ENCODE measurements at places on chromosomes 1 and 21.

GRCh38 chr1:116172666-116173065, 61.5 kb downstream of the MAB21L3 start:
- no peak for DNase-seq

DNA sequence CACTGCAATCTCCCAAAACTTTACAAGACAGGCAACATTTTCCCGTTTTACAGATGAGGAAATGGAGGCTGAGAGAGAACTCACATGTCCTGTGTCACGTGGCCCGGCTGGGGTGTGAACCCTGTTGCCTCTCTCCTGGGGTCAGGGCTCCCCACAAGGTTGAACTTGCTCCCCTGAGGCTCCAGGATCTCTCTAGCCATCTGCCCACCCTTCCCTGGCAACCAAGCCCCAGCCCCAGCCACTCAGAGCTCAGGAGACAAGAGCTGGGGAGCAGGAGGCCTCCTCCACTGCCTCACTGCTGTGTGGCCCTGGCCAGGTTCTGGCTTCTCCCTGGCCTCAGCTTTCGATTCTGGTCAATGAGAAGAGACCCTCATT, 11.8 kb downstream of the LAPTM5 start:
- no peak for DNase-seq

DNA sequence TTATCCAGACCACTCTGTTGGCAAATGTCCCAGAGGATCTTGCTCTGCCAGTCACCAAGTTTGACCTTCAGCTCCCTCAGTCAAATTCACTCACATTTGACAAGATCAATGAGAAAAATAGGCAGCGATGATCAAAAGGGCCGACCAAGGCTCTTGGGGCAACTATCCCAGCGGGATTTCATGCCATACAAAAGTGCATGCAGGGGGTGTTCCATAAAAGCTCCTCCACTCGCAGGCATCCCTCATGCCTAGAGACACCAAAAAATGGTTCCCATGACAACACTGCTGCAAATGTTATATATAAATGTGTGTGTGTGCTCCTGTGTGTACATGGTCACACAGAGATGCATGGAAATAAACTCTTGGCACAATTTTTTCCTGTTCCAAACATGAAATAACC, 16.2 kb upstream of the EIF4G3 start:
- no peak for DNase-seq

DNA sequence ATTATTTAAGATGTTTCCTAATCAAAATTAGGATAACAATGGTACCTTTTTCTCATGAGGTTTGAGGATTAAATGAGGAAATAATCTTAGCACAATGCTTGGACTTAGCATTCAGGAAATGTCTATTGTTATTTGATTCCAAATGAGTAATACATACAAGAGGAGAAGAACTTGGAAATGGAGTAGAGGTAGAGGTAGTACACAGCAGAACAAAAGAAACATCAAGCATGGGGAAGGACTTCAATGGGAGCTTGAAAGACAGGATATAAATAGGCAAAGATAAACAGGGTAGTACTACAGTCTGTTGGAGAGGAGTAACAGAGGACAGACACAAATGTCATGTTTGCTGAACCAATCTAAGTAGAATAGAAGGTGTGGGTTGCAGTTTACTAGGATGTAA, 59.5 kb upstream of the RGS2 start:
- DNase-seq = no peak

DNA sequence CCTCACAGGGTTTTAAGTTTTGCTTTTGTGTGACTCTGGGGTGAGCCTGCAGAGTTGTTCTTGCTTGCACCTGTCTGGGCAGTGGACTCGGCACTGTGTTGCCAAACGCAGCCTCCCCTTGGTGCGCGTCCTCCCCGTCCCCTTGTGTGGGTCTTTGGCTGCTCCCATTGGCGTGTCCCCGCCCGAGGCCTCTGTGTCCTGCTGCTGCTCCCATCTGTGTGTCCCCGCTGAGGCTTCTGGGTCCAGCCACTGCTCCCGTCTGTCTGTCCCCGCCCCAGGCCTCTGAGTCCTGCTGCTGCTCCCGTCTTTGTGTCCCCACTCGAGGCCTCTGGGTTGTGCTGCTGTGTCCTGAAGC, 62.8 kb downstream of the PCNT start:
- DNase-seq = no peak
